Esophagus mucosa (tissue), 1 donor: ENCODE measurements at places on chromosomes 12 and 14. TPM values are rescaled to one million over a fixed set of nuclear protein-coding genes. Genes with fewer than 3 reads are reported as not detected.
A peak's percentile ranks its signal among the peaks of the same experiment; 100 is the strongest.

- peak; percentile 39 for ATAC-seq
Measured at GRCh38 chr14:33435911-33436689, 497.4 kb downstream of the NPAS3 start.

DNA sequence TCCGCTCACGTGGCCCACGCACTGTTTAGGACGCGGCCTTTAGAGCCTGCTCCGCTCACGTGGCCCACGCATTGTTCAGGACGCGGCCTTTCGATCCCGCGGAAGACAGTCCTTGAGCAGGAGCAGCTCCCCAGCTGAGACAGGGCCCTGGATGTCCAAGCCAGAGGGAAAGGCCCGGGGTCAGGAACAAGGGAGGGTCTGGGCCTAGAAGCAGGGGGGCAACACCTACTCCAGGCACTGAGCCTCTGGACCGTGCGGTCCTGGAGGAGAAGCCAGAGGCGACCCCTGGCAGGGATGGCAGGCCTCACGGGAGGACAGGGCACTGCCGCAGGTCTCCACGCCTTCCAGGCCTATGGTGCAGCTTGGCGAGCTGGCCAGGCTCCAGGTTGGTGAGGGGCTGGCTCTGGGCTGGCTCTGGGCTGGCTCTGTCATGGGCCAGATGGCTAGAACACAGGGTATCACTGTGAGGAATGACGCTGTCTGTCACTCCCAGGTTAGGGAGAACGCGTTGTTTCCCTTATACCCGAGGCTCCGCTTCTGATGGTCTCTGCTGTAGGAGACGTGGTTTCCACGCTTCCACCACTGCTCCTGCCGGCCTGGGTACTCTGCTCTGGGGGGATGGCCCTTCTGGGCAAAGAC, 341.7 kb downstream of the TMEM121 start:
- no peak for ATAC-seq

DNA sequence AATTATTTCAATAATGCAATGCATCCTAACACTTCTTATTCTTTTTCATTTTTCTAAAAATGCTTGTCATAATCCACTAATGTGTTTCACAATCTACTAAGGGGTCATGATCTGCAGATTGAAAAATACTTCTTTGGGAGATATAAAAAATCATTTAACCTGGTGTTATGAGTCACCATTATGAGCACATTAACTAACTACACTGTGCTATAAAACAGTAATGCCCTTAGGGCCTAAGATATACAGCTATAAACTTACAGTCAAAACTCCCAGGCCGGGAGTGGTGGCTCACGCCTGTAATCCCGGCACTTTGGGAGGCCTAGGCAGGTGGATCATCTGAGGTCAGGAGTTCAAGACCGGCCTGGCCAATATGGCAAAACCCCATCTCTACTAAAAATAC, 14.2 kb downstream of the ATXN2 start:
- ATAC-seq: peak; percentile 80

Gene INHBC
- total RNA-seq: not detected

Gene MYF6
- total RNA-seq: not detected

- no peak for ATAC-seq
Measured at GRCh38 chr12:124998705-124999104, 5.3 kb downstream of the BRI3BP start.

GRCh38 chr12:86837246-86837645, 581.1 kb upstream of the MGAT4C start:
- no peak for ATAC-seq

- ATAC-seq: no peak
Measured at GRCh38 chr14:99666533-99666932, 17.6 kb upstream of the CYP46A1 start.
